Activated effector memory CD4-positive, alpha-beta T cell treated with Interleukin-2 at 50 U/mL for 16 hours (primary cell): ENCODE measurements at places on chromosomes 4 and X.

- no peak for DNase-seq
Measured at GRCh38 chrX:102840871-102841705, 96.0 kb upstream of the RAB40AL start.

DNA sequence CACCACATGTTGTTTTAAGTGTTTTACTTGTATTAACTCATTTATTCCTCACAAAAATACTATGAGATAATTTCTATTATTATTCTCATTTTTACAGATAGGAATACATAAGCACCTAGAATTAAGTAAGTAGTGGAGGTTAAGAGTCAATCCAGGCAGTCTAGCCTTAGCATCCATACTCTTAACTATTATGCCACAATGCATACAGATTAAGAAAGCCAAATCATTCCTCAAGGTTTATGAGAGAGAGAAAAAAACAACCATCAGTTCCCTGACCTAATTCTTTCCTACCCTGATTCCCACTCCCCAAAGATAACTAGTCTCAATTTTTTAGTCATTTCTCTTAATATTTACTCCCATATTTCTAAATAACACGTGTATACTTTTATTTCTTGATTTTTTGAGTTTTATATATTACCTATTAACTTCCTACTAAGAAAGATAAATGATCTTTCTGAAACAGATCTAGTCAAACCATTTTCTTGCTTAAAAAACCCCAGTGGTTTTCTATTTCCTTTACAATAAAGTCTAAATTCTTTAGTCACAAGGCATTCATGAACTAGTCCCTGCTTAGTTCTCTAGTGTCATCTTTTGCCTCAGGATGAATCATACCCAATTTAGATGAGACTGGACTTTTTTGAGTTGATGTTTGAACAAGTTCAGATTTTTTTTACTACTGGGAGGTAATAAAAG lies 16.0 kb downstream of the UBA6 start:
- no peak for DNase-seq

GRCh38 chr4:150943818-150944217 lies 71.3 kb downstream of the LRBA start:
- DNase-seq = no peak

DNA sequence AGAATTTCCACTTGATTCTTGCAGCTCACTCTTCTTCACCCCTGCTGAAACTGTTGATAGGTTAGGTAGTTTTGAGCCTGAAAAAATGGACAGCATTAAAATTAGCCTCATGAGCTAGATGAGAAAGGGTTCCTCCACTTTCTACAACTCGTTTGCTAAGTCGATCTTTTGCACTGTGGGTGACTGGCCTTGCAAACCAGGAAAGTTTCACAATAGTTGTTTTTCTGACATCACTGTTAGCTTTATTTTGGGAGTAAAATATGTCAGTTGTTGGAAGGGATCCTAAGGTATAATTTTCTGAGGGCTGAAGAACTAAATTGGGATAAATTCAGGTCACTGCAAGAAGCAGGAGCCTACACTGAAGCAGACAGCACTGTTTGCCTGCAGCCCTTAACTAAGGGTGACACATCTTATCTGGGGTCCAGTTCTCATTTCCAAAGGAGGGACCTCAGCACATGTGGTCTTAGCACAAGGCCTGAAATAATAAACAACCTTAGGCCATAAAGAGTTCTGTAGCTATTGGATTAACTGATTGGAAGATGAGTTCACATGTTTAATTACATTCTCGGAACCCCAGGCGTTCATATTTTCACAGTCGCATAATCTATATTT lies 29.1 kb downstream of the ANAPC4 start:
- DNase-seq = no peak

DNA sequence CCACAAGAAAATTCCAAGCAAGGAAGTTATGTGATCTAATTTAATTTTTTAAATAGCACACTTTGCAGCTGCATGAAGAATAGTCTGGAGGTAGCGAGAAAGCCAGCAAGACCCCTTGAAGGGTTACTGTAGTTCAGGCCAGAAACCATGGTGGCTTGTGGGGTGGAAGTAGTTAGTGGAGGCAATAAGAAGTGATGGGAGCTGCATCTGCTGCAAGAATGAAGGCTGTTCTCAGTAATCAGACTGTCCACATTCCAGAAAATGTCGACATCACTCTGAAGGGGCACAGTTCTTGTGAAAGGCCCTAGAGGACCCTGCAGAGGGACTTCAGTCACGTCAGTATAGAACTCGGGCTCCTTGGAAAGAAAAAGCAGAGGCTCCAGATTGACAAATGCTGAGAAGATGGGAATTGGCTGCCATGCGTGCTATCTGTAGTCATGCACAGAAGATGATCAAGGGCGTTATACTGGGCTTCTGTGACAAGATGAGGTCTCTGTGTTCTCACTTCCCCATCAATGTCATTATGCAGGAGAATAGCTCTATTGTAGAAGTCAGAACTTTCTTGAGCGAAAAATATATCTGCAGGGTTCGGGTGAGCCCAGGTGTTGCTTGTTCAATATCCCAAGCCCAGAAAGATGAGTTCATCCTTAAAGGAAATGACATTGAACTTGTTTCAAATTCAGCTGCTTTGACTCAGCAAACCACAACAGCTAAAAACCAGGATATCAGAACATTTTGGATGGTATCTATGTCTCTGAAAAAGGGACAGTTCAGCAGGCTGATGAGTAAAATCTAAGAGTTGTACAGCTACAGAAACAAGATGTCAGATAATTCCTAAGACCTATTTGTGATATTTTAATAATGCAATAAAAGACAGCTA lies 254.2 kb downstream of the CBR4 start:
- no peak for DNase-seq

DNA sequence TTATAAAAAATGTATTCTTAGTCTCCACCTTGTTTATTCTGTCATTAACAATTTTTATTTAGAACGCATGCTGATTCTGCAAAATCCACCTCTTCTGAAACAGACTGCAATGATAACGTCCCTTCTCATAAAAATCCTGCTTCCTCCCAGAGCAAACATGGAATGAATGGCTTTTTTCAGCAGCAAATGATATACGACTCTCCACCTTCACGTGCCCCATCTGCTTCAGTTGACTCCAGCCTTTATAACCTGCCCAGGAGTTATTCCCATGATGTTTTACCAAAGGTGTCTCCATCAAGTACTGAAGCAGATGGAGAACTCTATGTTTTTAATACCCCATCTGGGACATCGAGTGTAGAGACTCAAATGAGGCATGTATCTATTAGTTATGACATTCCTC lies 75.6 kb upstream of the SMARCA5 start:
- no peak for DNase-seq

DNA sequence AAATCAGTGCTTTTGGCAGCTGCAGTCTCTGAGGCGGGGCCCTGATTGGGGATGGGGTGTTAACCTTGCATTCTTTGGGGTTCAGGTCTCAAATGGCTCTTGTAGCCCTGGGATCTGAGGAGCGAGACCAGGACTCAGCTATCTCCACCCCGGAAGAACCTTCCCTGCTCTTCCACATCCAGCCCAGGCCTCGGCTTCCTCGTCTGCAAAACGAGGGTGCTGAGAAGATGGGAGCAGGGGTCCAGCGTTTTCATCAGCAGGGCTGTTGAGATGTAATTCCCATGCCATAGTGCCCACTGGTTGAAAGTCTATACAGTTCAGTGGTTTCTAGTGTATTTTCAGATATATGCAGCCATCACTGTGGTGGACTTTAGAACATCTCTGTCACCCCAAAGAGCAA lies 34.6 kb upstream of the WFS1 start:
- no peak for DNase-seq

DNA sequence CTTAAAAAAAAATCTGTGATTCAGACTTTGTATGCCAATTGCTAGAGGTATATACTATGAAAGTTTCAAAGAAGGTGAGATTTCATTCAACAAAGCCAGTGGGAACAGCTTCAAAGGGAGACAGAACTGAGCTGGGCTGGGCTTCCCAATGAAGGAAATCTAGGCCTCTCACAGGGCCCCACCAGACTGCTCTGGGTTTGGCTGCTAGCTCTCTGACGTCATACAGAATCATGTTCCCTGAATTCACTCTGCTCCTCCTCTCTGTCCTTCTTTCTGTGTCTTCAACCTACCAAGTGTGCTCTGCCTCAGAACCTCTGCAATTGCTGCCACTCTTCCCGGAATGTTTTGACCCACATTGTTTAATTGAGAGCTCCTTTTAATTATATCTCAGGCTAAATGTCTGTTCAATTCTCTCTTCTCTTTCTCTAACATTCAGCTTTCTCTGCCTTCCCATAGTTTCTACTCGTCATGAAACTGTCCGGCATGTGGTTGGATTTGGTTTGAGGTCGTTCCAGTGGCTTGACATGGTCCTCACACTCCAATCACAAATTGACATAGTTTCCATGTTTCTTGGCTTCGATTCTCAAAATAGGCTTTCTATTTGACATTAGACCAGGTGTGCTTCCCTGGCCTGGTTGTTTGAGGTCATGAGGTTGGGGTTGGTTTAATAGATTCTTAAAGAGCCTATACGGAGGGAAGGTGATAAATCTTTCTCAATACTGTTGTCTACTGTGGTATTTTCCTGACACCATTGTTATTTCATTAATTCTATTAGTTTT lies 282.1 kb upstream of the EMCN start:
- no peak for DNase-seq
